Bronchial epithelial cell (primary cell): ENCODE measurements at places on chromosomes 12 and 14. TPM values are rescaled to one million over a fixed set of nuclear protein-coding genes. Genes with fewer than 3 reads are reported as not detected.
A peak's percentile ranks its signal among the peaks of the same experiment; 100 is the strongest.

Gene CMA1
- not detected in 2 replicates for total RNA-seq

Gene SOAT2
- not detected in 2 replicates for total RNA-seq

Gene HOXC11
- not detected in 2 replicates for total RNA-seq

Gene EIF2S3B
- total RNA-seq: 0.77 and 0.79 TPM in 2 replicates

Gene PTPN6
- total RNA-seq: 10.9 and 12.4 TPM in 2 replicates

Gene PLEKHH1
- total RNA-seq: 4.4 and 4.7 TPM in 2 replicates

Gene CNPY2
- 59.9 and 91.1 TPM in 2 replicates for total RNA-seq

Gene KRT3
- under 0.01 and 0.13 TPM in 2 replicates for total RNA-seq

Gene PLBD1
- 1.1 and 5.4 TPM in 2 replicates for total RNA-seq

Gene VCPKMT
- 5.3 and 5.4 TPM in 2 replicates for total RNA-seq

GRCh38 chr12:83320350-83320749 is 633.6 kb downstream of the TMTC2 start:
- DNase-seq: no peak

DNA sequence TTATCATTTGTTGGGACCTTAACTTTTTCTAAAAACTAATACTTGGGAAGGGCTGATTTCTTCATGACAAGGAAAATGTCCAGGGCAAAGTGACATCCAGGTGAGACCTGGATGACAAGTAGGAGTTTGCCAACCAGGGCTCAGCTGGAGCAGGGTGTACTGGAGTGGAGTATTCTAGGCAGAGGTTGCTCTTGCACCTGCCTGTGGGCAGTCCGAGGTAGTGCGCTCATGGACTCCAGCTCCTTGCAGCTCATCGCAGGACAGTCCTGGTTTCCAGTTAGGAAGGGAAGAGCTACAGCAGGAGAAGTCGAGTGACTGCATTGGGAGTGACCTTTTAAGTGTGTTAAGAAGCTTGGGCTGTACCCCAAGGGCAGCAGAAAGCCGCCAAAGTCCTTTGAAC is 175.9 kb downstream of the PELI2 start:
- no peak for DNase-seq

GRCh38 chr12:30016540-30017055 is 232.9 kb upstream of the TMTC1 start:
- DNase-seq: no peak

DNA sequence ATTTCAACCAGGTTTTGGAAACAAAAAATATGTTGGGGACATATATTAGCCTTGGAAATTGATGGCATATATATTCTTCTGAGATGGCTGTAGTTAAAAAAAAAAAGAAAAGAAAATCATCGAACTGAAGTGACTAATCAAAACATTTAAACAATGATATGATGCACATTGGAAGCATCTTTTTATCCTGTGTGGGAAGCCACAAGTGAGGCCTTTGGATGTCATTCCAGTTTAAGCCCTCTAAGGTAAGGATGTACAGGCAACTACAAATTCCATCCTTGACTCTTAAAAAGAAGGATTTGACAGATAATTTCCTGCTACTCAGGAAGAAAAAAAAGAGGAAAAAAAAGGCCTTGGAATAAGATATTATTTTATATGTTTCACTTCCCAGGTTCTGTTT is 9.6 kb upstream of the PTPRB start:
- peak; percentile 58 for DNase-seq

DNA sequence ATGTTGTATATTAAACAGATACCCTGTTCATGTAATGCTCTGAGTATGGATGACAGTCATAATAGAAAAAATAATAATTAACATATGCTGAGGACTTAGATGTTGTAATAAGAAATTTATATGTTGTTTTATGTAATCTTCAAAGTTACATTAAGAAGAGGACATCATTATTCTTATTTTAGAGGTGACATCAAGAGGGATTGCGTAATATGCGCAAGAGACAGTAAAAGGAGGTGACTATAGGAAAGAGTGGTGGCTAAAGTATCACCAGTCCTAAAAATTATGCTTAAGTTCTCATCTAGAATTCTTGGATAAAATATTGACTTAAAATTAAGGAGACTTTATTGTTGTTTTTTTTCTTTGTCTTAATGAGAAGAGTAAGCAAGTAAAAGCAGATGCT is 323.9 kb downstream of the KCNC2 start:
- DNase-seq: no peak

DNA sequence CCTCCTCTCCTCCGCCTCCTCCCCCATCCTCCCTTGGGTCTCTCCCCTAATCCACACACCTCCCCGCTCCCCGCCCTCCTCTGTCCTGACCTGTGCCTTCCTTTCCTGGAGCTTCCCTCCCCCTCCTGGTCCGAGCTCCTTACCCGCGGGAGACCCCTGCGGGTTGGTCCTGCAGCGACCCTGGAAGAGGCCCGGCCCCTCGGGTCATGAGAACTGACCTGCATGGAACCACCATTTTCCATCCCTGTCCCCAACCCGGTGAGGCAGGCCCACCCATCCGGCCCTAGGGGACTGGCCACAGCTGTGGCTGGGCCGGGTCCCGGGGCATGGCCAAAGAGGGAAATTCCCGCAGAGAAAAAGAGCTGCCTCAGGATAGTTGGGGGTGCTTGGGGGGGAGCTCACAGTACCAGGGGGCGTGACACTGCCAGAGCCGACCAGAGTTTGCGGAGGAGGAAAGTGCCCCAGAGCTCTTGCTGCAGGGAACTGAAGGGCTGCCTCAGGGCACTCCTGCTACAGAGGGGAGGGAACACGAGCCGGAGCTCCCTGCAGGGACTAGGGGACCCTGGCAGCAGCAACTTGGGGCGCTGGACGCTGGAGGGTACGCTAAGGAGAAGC is 613 bp downstream of the ARHGEF40 start:
- no peak for DNase-seq

DNA sequence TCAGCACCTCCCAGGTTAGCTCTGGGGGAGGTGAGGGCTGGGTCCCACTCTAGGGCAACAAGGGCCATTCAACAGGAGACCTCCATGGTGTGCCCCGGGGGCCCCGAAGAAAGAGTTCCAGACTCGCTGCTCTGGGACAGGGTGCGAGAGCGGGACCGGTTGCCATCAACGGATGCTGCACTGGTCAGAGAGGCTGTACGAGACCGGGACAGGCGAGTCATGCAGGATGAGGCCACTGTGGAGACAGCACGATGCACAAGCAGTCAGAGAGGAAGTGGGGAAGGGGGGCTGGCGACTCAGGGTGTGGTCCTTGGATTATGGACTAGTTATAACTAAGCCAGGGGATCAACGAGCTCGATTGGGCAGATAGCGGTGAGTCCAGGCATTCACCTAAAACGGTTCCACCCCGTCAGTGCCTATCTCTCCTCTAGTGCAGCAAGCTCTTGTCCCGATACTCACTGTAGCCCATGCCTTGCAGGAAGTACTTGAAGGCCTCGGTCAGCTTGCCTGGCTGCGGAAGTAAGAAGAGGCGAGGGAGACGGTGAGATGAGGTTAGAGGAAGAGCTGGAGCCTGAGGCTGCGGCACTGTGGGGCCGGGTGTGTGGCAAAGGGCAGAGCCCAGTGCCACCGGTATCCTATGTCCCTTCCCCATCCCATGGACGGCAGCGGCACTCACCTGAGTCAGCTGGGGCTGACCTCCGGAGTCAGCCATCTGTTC is 7.2 kb downstream of the NDRG2 start:
- no peak for DNase-seq

DNA sequence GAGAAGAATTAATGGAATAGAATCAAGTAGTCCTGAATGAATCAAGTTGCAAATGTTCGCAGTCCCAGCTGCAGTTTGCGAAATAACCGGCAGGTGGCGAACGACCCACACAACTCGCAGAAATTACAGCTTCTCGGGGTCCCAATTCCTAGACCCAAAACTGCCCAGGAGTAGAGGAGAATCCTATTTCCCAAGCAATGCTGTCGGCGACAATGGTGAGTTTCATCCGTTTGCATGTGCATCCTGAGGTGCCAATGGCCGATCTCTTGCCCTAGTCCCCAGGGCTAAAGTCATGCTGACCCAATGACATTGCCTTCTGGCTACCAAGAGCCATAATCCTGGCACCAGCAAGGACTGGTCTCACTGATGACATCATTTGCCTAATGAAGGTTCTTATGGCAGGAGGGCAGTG is 8.5 kb upstream of the ASCL1 start:
- peak; percentile 40 for DNase-seq

- peak; percentile 37 for DNase-seq
These were observed 177.2 kb upstream of the NPAS3 start for GRCh38 chr14:32761381-32761968.

- DNase-seq: no peak
These were observed 168.8 kb downstream of the KIF26A start for GRCh38 chr14:104307246-104307626.

- DNase-seq: no peak
These were observed 360.9 kb downstream of the ADGRD1 start for GRCh38 chr12:131314524-131315090.

- peak; percentile 8 for DNase-seq
These were observed 722 bp downstream of the TMED8 start for GRCh38 chr14:77375973-77376770.

DNA sequence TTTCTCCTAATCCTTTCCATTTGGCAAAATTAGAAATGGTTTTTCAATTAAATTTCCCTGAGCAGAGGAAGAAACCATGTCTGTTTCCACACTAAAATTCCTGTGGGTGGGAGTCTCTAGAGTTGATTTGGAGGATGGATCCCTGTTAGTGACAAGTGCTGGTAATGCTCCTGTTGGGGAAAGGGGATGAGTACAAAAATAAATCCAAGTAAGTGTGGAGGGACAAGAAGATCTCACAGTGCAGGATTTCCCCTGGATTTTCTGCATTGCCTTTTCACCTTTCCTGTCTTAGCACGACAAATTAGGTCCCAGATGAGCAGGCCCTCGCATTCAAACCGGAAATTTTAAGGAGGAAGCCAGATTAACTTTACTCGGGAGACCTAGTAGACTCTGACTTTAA is 107.5 kb downstream of the DAD1 start:
- DNase-seq: no peak
